ENCODE measurements at places on chromosomes 5 and 9.

DNA sequence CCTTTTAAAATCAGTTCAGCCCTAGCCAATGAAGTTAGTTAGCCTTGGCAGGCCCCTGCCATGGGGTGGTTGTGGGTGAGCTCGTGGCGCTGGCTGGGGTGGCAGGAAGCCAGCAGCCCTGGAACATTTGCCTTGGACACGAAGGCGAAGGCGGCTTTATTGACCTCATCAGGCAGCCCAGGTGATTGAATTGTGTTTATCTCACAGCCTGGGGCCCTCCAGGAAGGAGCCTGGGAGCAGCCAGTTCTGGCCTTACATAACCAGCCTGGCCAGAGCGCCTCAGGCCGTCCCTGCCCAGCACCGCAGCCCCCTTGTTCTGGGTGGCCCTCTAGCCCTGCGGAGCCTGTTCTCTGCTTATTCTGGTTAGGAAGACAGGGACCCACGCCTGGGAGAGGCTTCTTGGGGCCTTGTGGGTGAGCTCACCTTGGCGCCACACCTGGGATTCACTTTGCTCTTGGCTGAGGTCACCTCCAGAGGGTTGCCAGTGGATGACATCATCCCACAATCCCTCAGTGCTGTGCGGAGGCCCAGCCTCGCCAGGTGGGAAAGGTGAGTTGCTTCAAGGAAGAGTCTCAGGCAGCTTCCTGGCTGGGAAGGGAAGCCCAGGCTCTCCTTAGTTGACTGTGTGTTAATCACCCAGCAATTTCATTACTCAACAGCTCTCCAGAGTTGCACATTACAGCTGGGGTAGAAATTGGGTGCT, 54.4 kb upstream of the RPL26L1 start:
- peak; percentile 87 for DNase-seq

- DNase-seq, result peak; percentile 29
Observed at GRCh38 chr5:61837788-61838187, 468.2 kb upstream of the KIF2A start.

- peak; percentile 96 for DNase-seq
Observed at GRCh38 chr5:21834863-21835262, 1018.3 kb downstream of the CDH12 start.

GRCh38 chr9:38408719-38409118, 15.5 kb downstream of the IGFBPL1 start:
- no peak for DNase-seq

GRCh38 chr5:95317085-95317484, 32.2 kb upstream of the MCTP1 start:
- no peak for DNase-seq

GRCh38 chr5:158014372-158014771, 155.4 kb upstream of the CLINT1 start:
- DNase-seq, result no peak

DNA sequence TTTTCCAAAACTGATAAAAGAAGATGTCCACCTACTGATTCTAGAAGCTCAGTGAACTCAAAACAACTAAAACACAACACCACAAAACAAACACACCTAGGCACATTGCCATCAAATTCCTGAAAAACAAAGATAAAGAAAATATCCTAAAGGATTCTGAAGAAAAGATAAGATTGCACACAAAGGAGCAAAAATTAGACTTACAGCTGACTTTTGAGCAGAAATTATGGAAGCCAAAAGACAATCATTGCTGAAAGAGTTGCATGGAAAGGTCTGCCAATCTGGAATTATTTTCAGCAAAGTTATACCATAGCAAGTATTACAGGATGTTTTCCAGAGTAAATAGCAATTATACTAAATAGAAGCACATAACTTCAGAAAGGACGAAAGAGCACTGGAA, 128.2 kb upstream of the IRX2 start:
- DNase-seq, result no peak

GRCh38 chr5:17132444-17133083, 84.9 kb upstream of the BASP1 start:
- peak; percentile 74 for DNase-seq

GRCh38 chr9:137158625-137159024, 11.2 kb downstream of the LRRC26 start:
- DNase-seq, result peak; percentile 72

DNA sequence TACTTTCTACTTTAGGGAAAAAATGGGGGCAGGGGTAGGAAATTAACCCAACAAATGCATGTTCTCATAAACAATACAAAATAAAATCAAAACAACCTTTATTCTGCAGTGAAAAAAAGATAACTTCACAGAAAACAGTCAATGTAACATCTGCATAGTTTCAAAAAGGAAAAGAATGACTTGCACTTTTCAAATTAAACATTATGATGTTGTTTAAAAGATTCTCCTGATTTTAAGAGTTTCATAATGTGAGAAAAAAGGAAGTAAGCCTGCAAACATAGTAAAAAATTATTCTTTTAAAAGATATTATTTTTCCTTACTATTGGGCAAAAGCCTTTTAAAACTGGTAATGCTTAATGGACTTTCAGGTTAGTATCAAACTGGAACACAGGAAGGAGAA, 7.6 kb downstream of the C9orf72 start:
- no peak for DNase-seq

- no peak for DNase-seq
Observed at GRCh38 chr9:93525476-93525875, 50.9 kb upstream of the PHF2 start.

DNA sequence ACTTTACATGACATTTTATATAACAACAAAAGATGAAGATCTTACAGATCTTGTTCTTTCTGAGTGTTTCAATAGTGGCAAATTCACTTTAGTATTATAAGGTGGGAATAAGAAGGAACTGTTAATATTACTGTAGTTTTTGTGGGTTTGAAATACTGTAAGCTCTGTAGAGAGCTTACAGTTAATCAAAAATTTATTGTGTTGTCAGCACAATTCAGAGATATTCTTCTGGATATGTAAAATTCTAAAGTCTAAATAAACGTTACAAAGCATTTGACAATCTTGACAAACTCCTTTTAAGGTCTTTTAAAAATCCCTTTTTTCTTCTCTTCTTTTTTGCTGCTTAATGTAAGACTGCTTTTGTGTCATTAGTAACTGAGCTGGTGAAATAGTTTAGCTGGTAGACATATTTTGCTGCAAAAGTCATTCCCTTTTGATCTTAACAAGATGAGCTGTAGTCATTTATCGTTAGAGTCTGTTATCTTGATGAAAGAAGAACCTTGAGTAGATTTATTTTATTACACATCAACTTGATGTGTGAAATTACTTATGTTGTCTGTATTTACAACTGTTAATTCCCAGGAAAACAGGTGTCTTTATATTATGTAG, 186.0 kb downstream of the WDR70 start:
- DNase-seq, result no peak

DNA sequence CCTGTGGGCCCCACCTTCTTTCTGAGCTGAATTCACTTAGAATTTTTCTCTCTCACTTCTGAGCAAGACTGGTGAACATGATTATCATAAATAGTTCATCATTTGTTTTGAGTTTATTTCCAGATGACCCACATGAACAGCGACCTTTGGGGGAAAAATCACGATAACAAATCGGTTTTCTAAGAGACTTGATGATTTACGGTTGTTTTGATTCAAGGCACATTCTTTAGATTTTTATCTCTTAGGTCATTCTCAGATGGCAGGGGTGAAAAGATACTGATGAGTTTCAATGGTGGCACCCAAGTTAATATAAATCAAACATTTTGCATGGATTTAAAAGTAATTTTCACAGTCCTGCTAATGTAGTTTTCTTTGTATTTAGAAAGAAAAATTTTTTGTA, 95.1 kb downstream of the DMXL1 start:
- no peak for DNase-seq

DNA sequence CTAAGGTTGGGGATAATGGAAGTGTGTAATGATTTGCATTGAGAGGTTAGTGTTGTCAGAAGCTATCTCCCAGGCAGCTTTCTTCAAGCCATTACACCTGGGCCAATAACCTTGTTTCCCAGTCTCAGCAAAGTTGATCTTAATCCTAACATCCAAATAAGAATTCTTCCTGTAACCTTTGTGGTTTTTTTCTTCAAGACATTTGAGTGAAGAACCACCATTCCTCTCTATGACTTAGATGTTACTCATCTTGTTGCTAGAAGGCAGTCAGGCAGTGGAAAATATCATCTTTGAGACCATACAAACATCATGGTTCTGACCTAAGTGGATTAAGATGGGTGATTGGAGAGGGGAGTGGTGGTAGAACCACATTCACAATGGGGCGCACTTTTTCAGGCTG, 103.5 kb downstream of the NDUFAF2 start:
- no peak for DNase-seq

DNA sequence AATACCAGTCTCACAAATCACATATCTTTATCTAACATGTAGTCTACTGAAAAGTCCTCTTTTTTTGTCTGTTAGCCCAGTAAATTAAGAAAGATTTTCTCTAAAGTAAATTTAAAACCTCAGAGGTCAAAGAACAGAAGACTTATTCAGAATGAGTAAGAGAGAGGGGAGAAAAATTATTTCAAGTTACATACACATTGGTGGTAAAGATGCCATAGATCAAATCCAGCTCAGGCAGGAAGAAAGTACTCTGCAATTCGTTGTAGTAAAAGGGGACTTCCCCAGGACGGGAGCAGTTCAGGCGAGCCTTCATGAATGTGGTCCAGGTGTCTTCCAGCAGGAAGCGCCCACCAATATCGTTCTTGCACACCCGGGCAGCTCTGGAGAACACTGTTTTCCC, 344.1 kb downstream of the SEMA5A start:
- no peak for DNase-seq

DNA sequence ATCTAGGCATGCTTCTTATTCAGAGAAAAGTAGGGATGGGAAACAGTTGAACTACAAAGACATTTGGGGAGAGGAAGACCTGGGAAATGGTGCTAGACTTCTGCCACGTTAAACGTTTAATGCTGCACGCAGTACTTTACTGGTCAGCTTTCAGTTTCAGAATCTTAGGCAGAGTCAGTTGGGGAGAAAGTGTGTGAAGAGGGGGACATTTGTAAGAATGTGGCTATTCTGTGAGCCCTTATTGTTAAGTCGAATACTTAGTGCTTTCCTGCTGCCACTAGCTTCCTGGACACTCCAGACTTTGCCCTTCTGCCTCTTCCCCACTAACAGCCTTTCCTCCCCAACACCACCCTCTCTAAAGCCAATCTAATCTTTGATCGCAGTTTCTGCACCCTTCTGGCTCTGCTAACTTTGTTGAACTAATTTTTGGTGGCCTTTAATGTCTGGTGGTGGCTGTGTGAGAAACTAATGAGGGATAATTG, 6.1 kb downstream of the CYSTM1 start:
- DNase-seq, result peak; percentile 90

GRCh38 chr5:54993318-54993717, 7.9 kb upstream of the ESM1 start:
- no peak for DNase-seq

DNA sequence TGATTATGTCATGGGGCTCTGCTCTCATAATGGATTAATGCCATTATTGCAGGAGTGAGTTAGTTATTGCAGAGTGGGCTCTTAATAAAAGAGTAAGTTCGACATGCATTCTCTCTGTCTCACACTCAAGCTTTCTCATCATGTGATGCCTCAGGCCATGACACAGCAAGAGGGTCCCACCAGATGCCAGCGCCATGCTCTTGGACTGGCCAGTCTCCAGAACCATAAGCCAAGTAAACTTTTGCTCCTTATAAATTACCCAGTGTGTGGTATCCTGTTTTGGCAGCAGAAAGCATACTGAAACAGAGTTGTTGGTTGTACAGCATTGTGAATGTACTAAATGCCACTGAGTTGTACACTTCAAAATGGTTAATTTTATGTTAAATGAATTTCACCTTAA, 138.1 kb downstream of the MYO10 start:
- DNase-seq, result no peak

DNA sequence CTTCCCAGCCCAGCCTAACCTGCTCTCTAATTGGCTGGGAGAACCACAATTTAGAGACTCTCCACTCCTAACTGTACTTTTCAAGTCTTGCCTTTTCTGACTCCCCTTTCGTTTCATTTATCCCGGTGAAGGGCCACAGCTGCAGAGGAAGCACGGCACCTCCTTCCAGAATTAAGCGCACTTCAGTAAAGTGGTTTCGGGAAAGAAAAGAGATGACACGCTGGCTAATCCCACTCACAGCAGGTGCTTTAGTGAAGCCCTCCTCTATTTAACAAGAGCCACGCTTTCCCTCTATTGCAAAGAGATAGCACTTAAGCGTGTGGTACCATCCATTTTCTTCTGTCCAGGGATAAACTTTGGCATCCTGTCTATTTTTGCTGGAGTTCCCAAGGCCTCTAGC, 4.8 kb downstream of the DNAH5 start:
- DNase-seq, result no peak

DNA sequence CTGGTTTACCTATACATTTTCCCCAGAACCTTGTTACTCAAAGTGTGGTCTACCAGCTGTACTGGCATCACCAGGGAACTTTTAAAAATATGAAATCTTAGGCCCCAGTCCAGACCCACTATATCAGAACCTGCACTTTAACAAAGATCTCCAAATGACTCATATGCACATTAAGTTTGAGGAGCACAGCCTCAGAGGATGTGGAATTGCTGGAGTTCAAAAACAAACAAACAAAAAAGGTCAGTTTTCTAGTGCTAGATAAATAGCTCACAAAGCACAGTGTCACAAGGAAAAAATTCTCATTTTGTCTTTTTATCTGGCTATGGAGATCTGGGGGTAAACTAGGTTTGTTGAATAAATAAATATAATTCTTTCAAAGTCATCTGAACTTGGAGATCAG, 68.9 kb upstream of the ANKRD55 start:
- DNase-seq, result no peak

DNA sequence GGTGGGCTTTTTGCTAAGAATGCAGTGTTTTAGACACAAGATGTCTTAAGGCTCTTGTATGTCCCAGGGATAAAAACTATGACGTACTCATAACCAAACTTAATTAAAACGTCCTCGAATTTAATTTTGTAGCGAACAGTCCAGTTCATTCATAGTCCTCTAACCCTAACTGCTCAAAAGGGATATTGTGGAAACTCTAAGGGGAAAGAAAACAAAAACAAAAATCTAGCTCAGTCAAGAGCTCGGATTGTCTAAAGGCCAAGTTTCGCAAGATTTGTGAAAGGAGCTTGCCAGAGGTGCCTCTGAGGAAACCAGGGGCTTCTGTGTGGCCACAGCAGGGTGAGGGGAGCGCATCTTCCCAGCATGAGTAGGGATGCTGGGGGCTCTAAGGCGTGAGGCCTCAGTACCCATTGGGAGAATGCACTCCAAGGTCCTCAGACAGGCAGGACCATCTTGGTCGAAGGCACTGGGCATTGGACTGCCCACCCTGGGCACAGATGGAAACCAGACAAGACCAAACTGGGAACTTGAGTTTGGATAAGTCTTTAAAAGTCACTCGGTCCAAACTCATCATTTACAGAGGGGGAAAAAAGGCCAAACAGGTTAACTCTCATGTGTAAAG, 71.8 kb downstream of the PRRT1B start:
- DNase-seq, result no peak

DNA sequence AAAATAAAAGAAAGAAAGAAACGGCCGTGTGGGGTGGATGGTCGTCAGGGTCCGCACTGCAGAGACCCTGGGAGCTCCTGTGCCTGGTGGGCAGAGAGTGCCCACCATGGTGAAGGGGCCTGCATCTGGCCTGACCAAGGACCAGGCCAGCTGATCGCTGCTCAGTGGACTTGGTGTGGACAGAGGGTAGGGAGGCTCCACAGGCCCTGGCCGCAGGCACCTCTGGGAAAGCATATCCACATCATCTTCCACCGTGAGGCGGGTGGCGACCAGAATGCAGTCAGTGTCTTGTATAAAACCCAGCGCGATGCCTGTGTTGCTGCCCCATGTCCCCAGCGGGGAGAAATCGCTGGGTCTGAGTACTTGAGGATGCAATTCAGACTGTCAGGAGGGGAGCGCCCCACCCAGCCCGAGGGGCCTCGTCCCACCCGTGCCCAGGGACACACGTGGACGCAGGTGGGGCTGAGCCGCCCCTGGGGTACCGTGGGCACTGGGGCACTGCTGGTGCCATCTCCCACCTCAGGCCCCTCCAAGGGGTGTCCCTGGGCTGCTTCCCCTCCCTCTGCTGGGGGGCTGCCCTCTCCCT, 27.8 kb upstream of the SLC6A19 start:
- DNase-seq, result no peak
